ENCODE measurements at places on chromosomes 2 and 18.

DNA sequence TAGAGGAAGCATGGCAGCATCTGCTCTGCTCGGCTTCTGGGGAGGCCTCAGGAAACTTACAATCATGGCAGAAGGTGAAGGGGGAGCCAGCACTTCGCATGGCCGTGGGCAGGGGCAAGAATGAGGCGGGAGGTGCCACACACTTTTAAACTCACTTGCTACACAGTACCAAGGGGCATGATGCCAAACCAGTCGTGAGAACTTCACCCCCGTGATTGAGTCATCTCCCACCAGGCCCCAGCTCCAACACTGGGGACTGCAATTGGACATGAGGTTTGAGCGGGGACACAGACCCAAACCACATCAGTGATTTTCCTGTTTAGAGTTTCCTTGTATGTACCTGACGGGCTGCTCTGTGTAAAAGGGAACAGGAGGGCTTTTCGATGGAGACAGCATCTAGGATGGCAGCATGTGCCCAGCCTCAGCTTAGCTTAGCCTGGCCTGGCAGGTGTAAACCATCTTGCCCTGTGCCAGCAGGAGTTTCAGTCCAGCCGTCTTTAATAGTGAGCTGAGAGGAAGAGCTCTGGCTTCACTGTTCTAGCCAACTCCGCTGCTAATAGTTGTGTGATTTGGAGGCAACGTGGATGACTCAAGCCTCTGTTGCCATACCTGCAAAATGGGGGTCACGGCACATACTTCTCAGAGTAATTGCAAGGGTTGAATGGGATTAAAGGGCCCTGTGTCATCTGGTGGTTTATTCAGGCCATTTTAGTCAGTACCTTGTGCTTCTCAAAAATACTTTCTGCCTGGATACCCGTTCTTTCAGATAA, 101.8 kb downstream of the ASAP2 start:
- DNase-seq = no peak

DNA sequence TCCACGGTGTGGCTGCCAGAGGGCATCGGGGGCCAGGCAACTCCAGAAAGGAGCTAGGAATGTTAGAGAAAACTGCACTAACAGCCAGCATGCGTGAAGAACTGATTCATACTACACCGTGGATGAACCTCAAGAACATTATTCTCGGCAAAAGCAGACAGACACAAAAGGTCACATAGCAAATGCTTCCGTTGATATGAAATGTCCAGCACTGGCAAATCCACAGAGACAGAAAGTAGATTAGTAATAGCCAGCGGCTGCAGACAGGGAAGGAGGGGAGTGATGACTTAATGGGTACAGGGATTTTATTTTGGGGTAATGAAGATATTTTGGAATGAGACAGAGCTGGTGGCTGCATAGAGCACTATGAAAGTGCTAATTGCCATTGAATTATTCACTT, 37.4 kb downstream of the SCTR start:
- DNase-seq = no peak

DNA sequence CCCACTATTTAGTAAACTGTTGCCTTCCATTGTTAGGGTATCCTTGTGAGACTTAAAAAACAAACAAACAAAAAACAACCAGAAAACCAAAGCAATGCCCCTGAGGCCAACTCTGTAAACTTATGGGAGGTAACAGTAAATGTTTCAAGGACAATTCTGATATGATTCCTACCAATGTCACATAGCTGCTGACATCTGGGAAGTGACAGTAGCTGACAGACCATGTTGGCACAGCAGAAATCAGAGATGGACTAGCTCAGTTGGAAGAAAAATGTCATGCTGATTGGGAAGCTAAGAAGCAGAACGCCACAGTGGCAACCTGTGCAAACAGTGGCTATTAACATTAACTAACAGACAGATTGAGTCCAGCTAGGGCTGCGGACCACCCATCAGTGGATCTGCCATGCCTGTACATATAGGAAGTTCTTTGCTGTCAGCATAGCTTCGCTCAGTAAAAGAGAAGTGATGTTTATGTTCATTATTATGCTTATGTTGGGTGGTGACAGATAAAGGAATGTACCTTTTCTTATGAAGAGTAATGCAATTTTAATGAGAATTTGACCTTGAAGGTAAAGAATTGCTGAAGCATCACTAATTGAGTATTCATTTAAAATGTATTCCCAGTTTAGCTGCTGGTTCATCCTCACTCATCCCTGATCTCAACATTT, 180.6 kb downstream of the PARD3B start:
- no peak for DNase-seq

DNA sequence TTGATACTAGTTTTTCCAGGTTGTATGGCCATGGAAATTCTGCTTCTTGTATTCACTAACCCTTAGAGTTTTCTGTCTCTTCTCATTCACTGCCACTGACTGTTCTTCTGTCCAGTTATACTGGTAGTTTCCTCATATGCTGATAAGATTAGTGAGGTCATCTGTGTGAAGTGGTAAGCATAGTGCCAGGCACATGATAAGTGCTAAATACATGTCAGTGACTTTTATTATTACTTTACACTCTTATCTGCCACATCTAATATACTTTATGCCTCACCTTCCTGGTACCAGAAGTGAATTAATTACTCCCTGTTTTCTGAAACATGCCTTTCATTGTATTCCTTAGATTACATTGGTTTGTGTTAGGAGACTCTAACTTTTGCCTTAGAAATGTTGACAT, 91.3 kb downstream of the NBEAL1 start:
- DNase-seq = no peak

GRCh38 chr2:43052204-43052943, 174.0 kb downstream of the ZFP36L2 start:
- no peak for DNase-seq

DNA sequence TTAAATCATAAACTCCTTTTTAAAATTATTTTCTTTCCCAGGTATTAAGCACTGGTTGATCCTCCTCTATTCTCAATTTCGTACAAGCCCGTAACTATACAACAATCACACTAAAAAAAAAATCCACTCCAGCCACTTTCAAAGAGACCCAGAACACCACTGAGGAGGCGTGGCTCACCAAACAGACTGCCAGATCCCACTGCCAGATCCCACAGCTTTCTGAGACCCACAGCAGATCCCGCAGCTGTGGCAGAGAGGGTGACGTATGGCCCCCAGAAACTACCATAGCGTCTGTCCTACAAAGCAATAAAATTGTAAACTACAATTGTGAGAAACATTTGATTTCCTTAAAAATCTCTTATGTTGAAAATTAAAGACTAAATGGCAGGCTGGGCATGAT, 230.7 kb upstream of the PXDN start:
- no peak for DNase-seq

- no peak for DNase-seq
Observed at GRCh38 chr2:120855855-120856405, 120.3 kb downstream of the GLI2 start.

GRCh38 chr2:240247868-240248720, 107.6 kb upstream of the OTOS start:
- no peak for DNase-seq

- peak; percentile 18 for DNase-seq
Observed at GRCh38 chr2:136250131-136250530, 132.2 kb upstream of the CXCR4 start.

All from eye (tissue), 1 donor.